ENCODE measurements at places on chromosomes 13 and 19. TPM values are rescaled to one million over a fixed set of nuclear protein-coding genes. Genes with fewer than 3 reads are reported as not detected.

DNA sequence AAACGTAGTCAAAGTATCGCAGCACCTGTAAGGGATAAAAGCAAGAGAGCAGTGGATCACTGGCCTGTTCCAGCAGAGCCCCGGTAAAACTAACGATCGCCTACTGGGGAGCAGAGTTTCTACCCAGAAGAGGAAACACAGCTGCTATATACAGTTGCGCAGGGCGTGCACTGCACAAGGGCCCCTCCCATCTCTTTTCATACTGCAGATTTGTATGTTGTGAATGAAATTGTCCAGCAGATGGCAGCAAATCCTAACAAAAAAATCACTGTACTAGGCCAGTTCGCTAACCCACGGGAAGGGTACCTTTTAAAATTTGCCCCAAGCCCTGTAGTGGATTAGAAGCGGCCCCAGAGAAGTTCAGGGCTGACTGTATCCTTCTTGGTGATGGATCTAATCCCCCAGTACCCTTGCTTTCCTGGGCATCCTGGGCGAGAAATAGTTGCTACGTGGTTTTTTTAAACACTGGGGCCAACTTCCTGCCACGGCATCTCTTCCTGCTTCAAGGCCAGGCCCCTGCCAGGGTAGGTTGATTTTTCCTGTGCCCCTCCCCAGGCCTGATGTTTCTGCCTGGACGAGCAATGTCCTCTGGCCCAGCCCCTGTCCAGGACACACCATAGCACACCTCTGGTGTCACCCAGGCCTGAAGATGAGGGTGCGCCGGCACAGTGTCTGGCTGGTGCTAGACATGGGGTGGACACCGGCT, 127.0 kb downstream of the IER2 start:
- 0 out of 2 replicates have a peak, but pooled peaks cover 1% of the 10 kb centered on the region for H3K27me3 ChIP-seq
- H3K27ac ChIP-seq = no peak overlapping the region
- peak overlapping the region; percentile 37 for H3K4me3 ChIP-seq
- H3K36me3 ChIP-seq = no peaks in the 10 kb centered on the region
- peak; percentile 96 for DNase-seq
- no peaks in the 10 kb centered on the region for H3K4me1 ChIP-seq

LILRA1 gene
- not detected for total RNA-seq

- H3K36me3 ChIP-seq = no peaks in the 10 kb centered on the region
- H3K4me3 ChIP-seq = no peak overlapping the region
- H3K27me3 ChIP-seq = 0 out of 2 replicates have a peak, but pooled peaks cover 10% of the 10 kb centered on the region
- no peaks in the 10 kb centered on the region for H3K4me1 ChIP-seq
- no peak for DNase-seq
- H3K27ac ChIP-seq = no peak overlapping the region
Observed at GRCh38 chr13:108527844-108528243, 101.6 kb upstream of the MYO16 start.

GRCh38 chr19:50826492-50827240, 3.1 kb upstream of the KLK1 start:
- H3K27ac ChIP-seq = no peak overlapping the region
- no peak for DNase-seq
- no peak overlapping the region for H3K4me3 ChIP-seq
- no peaks in the 10 kb centered on the region for H3K4me1 ChIP-seq

WDR87 gene
- not detected for total RNA-seq

Data from PC-3 (cell line).